ENCODE measurements at places on chromosomes 5 and 9.
A peak's percentile ranks its signal among the peaks of the same experiment; 100 is the strongest.

DNA sequence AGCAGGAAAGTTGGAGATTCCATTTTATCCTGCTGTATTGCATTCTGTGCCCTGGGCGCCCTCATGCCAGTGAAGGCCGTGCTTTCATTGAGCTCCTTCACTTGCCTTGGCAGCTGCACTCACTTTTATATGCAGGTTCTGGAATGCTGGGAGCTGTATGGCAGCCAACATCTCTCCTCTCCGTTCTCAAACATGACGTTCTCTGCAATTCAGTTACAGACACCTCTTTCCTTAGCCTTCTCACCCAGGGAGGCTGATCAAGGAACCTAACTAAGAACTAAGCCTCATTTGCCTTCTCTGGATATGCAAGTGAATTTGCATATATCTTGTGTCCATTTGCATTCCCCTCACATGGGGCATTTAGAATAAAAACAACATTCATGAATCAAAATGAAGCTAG, 29.4 kb upstream of the PURA start:
- no peak for DNase-seq

GRCh38 chr5:19928562-19929421, 59.2 kb downstream of the CDH18 start:
- DNase-seq, result peak; percentile 81

DNA sequence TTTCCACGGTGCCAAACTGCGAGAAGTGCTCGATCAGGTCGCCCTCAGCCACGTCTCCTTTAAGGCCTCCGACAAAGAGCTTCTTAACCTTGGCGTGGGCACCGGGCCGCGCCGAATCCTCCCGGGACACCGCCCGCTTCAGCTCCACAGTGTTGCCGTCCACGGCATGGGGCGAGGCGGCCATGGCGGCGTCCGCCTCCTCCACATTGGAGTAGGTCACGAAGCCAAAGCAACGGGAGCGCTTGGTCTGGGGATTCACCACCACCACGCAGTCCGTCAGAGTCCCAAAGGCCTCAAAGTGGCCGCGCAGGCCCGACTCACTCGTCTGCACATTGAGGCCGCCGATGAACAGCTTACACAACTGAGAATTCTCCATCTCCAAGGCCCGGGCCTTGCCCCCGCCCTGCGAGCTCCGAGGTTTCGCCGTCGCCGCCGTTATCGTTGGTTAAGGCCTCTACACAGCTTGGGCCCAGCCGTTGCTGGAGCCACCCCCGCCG, 424 bp downstream of the HNRNPA0 start:
- DNase-seq, result no peak

DNA sequence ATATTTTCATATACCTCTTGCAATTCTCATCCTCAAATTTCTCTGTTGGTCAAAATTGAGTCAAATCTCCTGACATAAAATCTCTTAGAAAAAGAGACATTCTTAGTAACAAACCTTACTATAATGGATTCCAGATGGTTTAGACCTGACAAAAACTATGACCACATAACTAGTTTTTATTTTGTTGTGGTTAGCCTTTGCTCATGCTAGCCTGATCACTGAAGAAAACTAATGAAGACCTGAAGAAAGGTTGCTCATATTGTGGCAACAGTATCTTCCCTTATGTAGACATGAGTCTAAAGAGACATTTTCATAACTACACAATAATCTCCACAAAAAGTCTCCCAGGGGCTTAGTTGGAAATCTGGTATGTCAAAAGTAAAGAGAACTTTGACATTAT, 274.1 kb upstream of the TMEM161B start:
- peak; percentile 32 for DNase-seq

DNA sequence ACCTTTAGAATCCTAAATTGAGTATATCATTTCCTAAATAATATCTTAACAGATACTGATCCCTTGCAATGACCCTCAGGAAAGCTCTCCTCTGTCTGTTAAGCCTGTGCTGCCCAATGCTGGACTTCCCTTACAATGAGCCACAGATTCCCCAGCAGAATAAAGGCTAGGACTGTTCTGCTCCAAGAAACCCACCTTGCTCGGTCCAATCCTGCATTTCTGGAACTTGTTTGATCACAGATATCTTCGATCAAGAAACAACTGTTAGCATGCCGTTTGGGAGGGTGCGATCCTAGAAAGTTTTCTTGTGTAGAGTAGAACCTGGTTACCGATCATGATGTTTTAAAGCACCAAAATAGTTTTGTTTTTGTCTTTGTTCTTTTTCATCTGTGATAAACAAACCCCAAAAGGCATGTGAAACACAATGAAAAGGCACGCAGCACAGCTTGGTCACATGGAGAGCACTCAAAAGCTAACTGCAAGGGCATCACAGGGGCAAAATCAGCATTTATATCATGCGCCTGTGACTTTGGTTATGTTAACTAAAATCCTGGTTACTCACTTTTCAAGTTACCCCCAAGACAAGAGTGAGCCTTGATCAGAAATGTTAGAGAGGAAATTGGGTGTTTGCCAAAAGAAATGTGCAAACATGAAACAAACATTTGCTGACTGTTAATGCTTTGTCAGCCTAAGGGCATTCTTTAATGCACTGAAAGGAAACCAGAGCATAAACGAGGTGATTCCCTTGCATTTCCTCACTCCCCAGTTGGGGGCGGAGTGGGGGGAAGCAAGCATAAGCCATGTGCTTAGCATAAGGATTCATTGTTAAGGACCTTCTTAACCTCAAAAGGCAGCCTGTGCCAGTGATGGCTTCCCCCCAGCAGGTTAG, 61.9 kb upstream of the ADAMTS16 start:
- DNase-seq, result no peak

DNA sequence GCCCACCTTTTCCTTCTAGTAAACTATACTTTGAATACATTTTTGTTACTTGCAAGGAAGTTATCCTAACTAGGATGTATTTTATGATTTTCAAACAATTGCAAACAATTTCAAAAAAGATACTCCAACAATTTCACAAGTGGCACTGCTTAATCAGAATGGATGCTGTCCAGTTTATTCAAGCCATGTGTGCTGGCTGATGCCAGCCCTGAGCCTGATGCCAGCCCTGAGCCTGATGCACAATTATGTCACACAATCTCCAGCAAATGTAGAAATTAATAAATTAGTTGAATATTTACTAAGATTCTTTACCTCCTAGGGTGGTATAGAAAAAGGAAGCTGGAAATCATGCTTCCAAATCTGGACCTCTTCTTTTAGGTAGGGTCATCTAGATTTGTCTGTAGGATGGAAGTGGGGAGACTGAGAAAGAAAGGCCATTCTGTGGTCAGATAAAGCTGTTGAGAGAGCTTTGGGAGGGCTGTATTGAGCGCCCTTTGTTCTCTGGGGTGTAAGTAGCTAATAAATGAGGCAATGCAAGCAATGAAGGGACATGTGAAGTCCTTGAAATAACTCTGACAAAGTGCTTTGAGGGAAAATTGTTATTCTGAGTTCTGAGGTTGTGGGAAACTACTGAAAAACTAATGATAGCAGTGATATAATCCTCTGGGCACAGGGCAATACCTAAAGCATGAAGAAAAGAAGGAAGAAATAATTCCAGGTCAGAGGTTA, 5.8 kb upstream of the C6 start:
- DNase-seq, result no peak

- no peak for DNase-seq
These were observed 1619.0 kb upstream of the WWC1 start for GRCh38 chr5:166672431-166672830.

DNA sequence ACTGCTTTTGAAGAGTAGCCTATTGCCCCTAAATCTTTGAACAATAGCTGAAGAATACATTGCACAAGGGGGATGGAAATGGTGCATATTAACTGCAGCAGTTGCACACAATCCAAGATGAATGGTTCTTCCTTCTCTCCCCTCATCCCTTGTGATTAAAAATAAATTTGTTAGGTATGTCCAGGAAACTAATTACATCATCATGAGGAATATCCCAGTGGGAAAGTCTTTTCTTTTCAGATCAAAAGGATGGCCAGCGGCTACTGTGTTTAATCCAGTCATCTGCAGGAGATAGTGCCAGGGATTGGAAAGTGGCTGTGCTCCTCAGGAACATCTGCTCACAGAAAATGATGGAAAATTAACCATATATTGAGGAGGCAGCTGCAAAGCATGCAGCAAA, 508.4 kb upstream of the SEMA6A start:
- no peak for DNase-seq

DNA sequence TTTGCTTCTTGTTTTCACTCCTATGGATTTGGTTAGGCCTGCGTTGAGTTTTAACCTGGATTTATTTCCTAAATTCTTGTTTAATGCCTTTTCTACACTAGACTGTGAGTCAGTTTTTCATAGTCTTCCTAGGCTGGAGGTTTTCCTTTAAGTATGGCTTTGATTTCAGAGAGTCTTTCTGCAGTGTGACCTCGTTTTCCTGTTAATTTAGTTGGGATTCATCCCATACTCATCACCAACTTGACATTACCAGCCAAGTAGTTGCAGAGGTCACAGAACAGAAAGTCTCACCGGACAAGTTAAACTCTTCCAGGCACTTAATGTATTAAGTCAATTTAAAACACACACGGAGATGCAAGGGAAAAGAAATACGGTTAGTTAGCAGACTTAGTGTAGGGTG, 29.7 kb upstream of the AUH start:
- DNase-seq, result no peak

DNA sequence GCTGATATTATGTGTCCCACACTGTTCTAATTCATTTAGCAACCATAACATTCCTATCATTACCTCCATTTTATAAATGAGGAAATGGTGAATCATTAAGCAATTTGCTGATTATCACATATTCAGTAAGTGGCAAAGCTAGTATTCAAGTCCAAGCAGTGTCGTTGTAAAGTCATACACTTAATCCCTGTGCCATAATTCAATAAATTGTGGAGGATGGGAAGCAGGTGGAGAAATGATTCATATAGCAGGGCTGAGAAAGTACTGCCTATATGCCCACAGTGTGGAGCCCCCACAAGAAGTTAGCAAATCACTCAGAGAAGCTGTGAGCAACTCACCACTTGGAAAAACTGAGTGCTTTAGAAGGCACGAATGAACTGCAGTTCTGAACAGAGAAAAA, 691.0 kb downstream of the PTPRD start:
- DNase-seq, result no peak

- no peak for DNase-seq
These were observed 13.6 kb downstream of the LPCAT1 start for GRCh38 chr5:1510151-1510561.

DNA sequence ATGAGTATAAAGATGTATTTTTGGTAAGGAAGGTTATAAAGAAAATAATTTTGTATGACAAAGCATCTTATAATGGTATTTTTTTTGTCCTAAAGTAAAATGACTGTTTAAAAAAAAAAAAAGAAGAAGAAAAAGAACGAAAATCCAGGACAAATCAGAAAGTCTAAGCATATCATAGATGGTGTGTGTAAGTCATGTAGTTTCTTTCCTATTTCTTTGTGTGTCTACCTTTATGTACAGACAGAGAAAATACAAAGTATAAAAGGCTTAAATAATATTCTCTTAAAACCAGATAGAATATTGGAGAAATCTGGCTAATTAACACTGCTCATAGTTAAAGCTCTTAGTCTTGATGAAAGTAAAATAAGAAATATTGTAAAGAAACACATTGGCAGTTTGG, 7.7 kb downstream of the RIGI start:
- DNase-seq, result no peak

GRCh38 chr9:111096051-111096450, 57.8 kb upstream of the LPAR1 start:
- DNase-seq, result no peak
